ENCODE measurements at places on chromosomes 2 and 18.

GRCh38 chr2:106638580-106638979, 151.4 kb downstream of the CD8B2 start:
- H3K36me3 ChIP-seq, result no peaks in the 10 kb centered on the region
- no peaks in the 10 kb centered on the region for H3K27me3 ChIP-seq
- no peaks in the 10 kb centered on the region for H3K4me1 ChIP-seq

GRCh38 chr2:105788670-105789290, 44.1 kb downstream of the NCK2 start:
- no peak overlapping the region for H3K4me3 ChIP-seq
- no peaks in the 10 kb centered on the region for H3K36me3 ChIP-seq
- H3K27ac ChIP-seq, result no peak overlapping the region
- H3K27me3 ChIP-seq, result no peaks in the 10 kb centered on the region

- no peaks in the 10 kb centered on the region for H3K36me3 ChIP-seq
- H3K27ac ChIP-seq, result no peak overlapping the region
- H3K4me1 ChIP-seq, result peaks cover 52% of the 10 kb centered on the region
- H3K4me3 ChIP-seq, result no peak overlapping the region
- H3K27me3 ChIP-seq, result no peaks in the 10 kb centered on the region
- no peak for DNase-seq
Observed at GRCh38 chr2:28447086-28447485, 48.8 kb upstream of the PLB1 start.

GRCh38 chr18:49186242-49186641, 235.5 kb upstream of the SMAD7 start:
- H3K27ac ChIP-seq, result no peak overlapping the region
- H3K4me1 ChIP-seq, result peaks cover 11% of the 10 kb centered on the region
- H3K27me3 ChIP-seq, result no peaks in the 10 kb centered on the region
- no peak overlapping the region for H3K4me3 ChIP-seq

DNA sequence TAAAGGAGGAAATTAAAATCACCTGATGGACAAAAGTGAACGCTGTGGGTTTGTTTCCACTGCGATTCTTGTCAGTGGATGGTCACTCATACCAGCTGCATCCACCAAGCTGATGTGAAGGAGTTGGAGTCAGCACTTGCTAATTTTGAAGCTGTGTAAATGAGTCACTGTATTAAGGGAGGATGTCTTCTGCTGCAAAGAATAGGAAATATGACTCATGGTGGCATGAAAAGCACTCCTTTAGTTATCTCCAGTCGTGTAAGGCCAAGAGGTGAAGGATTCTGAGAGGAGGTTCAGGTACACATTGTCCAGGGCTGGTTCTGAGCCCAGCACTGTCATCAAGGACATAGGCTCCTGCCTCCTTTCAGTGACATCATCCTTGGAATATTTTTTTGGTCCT, 71.7 kb upstream of the SKOR2 start:
- H3K27ac ChIP-seq, result no peak overlapping the region
- DNase-seq, result no peak
- peaks cover 4% of the 10 kb centered on the region for H3K27me3 ChIP-seq
- H3K4me3 ChIP-seq, result no peak overlapping the region
- no peaks in the 10 kb centered on the region for H3K4me1 ChIP-seq
- H3K36me3 ChIP-seq, result no peaks in the 10 kb centered on the region

DNA sequence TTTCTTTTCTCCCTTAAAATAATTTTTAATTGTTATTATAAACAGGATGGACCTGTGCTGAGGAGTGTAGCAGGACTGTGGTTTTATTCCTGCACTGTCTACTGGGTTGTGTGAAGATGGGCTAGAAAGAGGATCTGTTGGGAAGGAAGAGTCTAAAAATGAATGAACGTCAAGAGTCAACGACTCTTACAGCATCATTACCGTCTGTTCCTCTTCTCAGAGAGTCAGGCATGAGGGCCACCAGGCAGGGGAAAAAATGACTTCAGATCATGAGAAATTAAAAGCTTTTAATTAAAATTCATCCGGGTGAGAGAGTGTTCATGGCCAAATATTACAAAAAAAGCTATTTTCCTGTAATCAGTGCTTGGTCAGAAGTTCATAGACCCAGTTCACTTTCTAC, 32.6 kb downstream of the SRSF7 start:
- H3K27me3 ChIP-seq, result no peaks in the 10 kb centered on the region
- peaks cover 5% of the 10 kb centered on the region for H3K4me1 ChIP-seq
- no peak overlapping the region for H3K4me3 ChIP-seq
- H3K36me3 ChIP-seq, result peaks cover 5% of the 10 kb centered on the region
- no peak overlapping the region for H3K27ac ChIP-seq

DNA sequence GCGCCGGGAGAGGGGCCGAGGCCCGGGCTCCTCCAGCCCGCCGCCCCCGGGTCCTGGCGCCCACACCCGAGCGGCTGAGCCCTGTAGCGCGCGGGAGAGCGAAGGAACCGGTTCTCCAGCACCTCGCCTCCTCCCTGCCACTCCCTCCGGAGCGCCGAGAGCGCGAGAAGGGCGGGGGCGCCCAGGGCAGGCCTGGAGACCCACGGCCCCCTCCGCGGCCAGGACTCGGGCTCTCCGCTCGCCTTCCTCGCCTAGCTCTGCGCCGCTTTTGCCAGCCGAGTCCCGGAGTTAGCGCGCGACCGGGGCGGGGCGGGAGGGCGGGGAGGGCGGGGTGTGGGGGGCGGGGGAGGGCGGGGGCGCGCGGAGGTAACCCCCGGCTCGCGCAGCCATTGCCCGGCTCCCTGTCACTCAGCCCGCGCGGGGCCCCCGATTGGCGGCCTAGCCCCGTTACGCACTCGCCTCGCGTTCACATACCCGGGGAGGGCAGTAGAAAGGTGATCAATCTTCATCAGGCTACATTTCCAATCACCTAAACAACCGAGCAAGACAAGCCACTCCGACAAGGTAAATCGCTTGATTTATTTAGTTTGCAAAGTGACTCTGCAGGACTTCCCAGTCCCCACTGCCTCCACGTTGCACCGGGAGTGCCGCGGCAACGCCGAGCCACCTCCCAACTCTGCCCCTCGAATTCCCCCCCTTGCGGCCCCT, at the start of gene OTX1:
TSS of gene OTX1 (plus strand) at position 497 of the 708 bp plus-strand sequence. CDS start 2,161 bp downstream, outside the sequence.
- peak within 1 kb of the TSS; percentile 49 for H3K4me3 ChIP-seq
- H3K27me3 ChIP-seq, result peaks cover 100% of the 10 kb centered on the region
- DNase-seq, result no peak
- H3K4me1 ChIP-seq, result peaks cover 68% of the 10 kb centered on the region
- H3K36me3 ChIP-seq, result peaks cover 8% of the 10 kb centered on the region

GRCh38 chr2:149991576-149991975, 404.0 kb upstream of the MMADHC start:
- no peak overlapping the region for H3K4me3 ChIP-seq
- DNase-seq, result no peak
- H3K27me3 ChIP-seq, result no peaks in the 10 kb centered on the region
- no peaks in the 10 kb centered on the region for H3K4me1 ChIP-seq
- no peaks in the 10 kb centered on the region for H3K36me3 ChIP-seq
- no peak overlapping the region for H3K27ac ChIP-seq

DNA sequence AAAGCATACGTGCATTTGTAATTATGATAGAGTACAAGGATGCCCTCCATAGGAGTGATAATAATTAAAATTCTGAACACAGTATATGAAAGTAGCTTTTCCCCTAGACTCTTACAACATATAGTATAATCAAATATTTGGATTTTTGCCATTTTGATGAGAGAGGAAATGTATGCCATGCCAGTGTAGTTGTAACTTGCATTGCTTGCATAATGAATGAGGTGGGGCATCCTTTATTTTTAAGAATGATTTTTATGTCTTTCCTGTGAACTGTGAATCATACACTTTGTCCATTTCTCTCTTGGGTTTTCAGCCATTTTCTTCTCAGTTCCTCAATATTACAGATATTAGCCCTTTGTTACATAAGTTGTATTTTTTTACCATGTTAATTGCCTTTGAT, 197.5 kb downstream of the SCG2 start:
- no peaks in the 10 kb centered on the region for H3K27me3 ChIP-seq
- no peak overlapping the region for H3K27ac ChIP-seq
- no peak for DNase-seq
- H3K36me3 ChIP-seq, result no peaks in the 10 kb centered on the region
- H3K4me1 ChIP-seq, result no peaks in the 10 kb centered on the region
- H3K4me3 ChIP-seq, result no peak overlapping the region

GRCh38 chr18:31821545-31822171, 61.0 kb upstream of the SLC25A52 start:
- DNase-seq, result no peak
- H3K27me3 ChIP-seq, result no peaks in the 10 kb centered on the region
- H3K4me3 ChIP-seq, result no peak overlapping the region
- H3K4me1 ChIP-seq, result no peaks in the 10 kb centered on the region

DNA sequence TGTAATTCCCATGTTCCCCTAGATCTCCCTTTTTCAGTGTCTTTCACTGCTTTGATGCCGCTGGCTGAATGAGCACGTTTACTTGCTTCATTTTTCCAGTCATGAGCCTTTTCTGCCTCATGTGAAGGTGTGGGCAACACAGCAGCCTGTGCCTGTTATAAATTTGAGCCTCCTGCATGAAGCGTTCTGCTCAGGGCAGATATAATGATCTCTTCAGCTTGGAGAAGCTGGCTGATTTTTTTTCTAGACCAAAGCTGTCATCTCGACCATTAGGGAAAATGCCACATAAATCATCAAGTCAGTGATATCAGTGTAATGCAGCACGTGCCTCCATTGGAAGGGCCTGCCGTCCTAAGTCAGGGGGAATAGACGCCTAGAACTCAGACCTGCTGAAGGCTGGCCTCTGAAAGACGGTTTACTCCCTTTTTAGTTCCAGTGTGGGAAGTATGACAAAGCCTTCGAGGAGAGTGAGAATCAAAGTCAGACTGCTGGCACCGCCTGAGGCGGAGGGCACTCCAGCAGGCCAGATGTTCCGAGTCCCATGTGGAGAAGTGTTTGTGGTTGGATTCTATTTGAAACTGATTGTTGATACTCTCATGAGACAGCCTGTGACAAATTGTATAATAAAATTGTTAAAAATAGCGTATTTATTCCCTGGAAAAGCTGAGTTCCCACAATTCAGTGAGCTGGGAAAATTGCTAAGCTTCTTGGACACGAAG, 196.5 kb downstream of the MYO1B start:
- H3K4me1 ChIP-seq, result no peaks in the 10 kb centered on the region
- H3K27ac ChIP-seq, result peak overlapping the region; percentile 49
- peak; percentile 43 for DNase-seq
- no peaks in the 10 kb centered on the region for H3K36me3 ChIP-seq
- H3K27me3 ChIP-seq, result no peaks in the 10 kb centered on the region
- H3K4me3 ChIP-seq, result no peak overlapping the region

DNA sequence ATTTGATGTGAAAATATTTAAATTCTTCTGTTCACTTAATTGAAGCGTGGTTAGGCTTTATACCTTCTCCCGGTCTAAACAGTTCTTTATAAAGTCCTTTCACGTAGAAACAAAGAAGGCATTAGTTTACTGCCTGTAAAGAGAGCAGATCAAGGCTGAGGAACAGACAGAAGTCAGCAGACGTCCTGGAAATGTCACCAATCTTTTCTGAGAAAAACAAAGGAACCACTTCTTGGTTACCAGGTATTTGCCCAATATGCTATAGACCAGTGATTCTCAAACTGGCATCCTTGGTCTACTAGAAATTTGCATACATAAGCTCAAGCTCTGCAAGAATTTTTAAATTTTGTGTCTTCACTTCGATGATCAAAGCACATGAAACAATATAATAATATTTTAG, 89.2 kb upstream of the STK17B start:
- H3K27me3 ChIP-seq, result no peaks in the 10 kb centered on the region
- H3K4me1 ChIP-seq, result no peaks in the 10 kb centered on the region
- H3K27ac ChIP-seq, result no peak overlapping the region
- DNase-seq, result no peak

GRCh38 chr2:25714740-25715139, 41.4 kb upstream of the DTNB start:
- no peaks in the 10 kb centered on the region for H3K36me3 ChIP-seq
- H3K4me1 ChIP-seq, result no peaks in the 10 kb centered on the region
- no peak overlapping the region for H3K4me3 ChIP-seq
- no peaks in the 10 kb centered on the region for H3K27me3 ChIP-seq
- no peak for DNase-seq

GRCh38 chr18:34222307-34223163, 2.2 kb downstream of the NOL4 start:
- peaks cover 36% of the 10 kb centered on the region for H3K4me1 ChIP-seq
- H3K27me3 ChIP-seq, result peaks cover 41% of the 10 kb centered on the region
- H3K36me3 ChIP-seq, result no peaks in the 10 kb centered on the region
- no peak for DNase-seq
- H3K4me3 ChIP-seq, result peak overlapping the region; percentile 56

DNA sequence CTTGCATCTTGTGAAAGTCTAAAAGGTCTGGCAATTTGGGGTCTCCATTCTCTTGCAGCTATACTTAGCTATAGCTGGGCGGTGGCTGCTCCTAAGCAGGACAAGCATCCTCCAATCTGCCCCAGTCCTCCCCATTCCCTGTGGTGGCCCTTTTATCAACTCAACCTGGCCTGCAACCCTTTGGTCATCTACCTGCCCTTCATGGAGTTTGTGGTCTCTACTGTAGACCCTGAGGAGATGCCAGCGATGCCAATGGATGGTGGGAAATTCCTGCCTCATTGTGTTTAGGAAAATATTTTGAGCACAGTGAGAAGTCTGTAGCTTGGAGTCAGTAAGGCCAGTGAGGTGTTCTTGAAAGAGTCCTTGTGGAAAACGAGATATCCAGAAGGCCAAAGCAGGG, 143.4 kb downstream of the CAPN13 start:
- no peaks in the 10 kb centered on the region for H3K27me3 ChIP-seq
- DNase-seq, result no peak
- no peak overlapping the region for H3K27ac ChIP-seq
- no peaks in the 10 kb centered on the region for H3K36me3 ChIP-seq
- H3K4me3 ChIP-seq, result no peak overlapping the region
- peaks cover 18% of the 10 kb centered on the region for H3K4me1 ChIP-seq

GRCh38 chr2:126658905-126659561, 3.1 kb downstream of the GYPC start:
- peak overlapping the region; percentile 67 for H3K4me3 ChIP-seq
- peaks cover 77% of the 10 kb centered on the region for H3K4me1 ChIP-seq
- no peaks in the 10 kb centered on the region for H3K27me3 ChIP-seq
- DNase-seq, result peak; percentile 70
- no peaks in the 10 kb centered on the region for H3K36me3 ChIP-seq

GRCh38 chr2:218999021-218999880, 6.0 kb upstream of the CRYBA2 start:
- peaks cover 94% of the 10 kb centered on the region for H3K27me3 ChIP-seq
- H3K4me3 ChIP-seq, result no peak overlapping the region
- H3K27ac ChIP-seq, result no peak overlapping the region
- no peaks in the 10 kb centered on the region for H3K36me3 ChIP-seq
- no peak for DNase-seq

DNA sequence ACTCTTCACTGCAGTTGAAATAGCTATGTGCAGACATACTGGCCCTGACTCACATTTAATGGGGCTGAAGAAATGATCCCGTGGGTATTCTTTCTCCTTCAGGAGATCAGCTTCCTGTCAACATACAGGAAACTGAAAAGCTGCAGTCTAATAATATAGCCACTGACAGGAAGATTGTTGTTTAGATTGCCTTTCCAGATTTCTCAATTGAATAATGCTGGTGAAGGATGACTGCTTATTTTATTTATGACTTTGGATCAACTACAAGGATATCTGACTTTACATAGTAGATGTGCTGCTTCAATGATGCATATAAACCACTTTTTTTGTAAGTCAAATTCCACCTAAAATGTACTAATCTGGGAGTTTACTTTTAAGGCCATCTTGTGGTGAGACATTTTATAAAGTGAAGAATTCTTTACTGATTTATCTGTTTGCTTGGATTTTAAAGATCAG, 93.4 kb upstream of the MAP4K3 start:
- no peaks in the 10 kb centered on the region for H3K27me3 ChIP-seq
- no peaks in the 10 kb centered on the region for H3K36me3 ChIP-seq
- H3K4me3 ChIP-seq, result no peak overlapping the region
- H3K4me1 ChIP-seq, result peaks cover 46% of the 10 kb centered on the region
- no peak for DNase-seq

Measured in heart right ventricle (tissue), 16 donors.